ENCODE measurements at places on chromosomes 1 and 21.

- no peak for DNase-seq
Measured at GRCh38 chr1:161930064-161930463, 93.6 kb downstream of the OLFML2B start.

- DNase-seq, result no peak
Measured at GRCh38 chr1:173478094-173478674, 1.0 kb downstream of the PRDX6 start.

- peak; percentile 38 for DNase-seq
Measured at GRCh38 chr1:198929961-198930599, 291.2 kb downstream of the PTPRC start.

DNA sequence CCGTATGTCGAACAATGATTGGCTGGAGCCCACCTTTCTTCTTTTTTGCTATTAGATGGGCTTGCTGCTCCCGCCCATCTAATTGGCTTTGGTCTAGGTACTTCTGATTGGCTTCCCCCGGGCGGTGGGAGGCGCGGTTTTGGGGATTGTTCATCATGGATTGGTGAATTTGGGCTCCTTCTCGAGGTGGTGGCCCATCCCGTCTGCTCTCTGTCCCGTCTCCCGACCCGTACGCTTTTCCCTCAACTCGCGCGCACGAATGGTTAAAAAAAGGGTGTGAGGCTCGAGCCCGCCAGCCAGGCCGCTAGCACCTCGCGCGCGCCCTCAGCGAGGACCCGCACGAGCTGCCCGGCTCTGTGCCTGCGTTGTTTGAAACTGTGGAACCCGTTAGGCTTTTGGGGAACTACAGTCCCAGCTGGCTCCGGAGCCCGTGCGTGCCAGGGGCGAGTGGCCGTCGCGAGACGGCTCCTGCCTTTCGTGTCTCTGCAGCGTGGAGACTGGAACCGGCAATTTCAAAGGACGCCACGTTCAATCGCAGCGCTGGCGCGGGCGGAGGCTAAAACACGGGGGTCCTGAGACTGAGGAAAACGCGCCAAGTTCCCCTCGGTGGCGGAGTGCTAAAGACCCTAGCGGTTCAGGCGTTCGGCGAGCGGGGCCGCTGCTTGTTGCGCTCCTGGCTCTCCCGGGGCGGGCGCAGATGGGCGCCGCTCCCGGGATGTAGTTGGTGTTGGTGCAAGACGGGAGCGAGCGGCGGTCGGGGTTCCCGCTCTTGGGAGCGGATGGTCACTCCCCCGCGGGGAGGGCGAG lies at the start of gene USP1:
Gene USP1 (plus strand): TSS at position 584 of the 807 bp plus-strand sequence. CDS start 2,819 bp downstream, outside the sequence.
- DNase-seq, result peak; percentile 99

- DNase-seq, result no peak
Measured at GRCh38 chr1:180185971-180186645, 31.4 kb downstream of the QSOX1 start.

- peak; percentile 55 for DNase-seq
Measured at GRCh38 chr1:171420810-171421209, 64.5 kb upstream of the PRRC2C start.

GRCh38 chr1:21623410-21623961 lies 45.7 kb downstream of the RAP1GAP start:
- DNase-seq, result no peak

DNA sequence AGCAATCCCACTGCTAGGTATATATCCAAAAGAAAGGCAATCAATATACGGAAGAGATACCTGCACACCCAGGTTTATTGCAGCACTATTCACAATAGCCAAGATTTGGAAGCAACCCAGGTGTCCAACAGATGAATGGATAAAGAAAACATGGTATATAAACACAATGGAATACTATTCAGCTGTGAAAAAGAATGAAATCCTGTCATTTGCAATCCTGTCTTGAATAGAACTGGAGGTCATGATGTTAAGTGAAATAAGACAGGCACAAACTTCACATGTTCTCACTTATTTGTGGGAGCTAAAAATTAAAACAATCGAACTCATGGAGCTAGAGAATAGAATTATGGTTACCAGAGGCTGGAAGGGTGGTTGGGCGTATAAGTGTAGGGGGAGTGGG lies 101.0 kb downstream of the OSBPL9 start:
- DNase-seq, result no peak

- DNase-seq, result no peak
Measured at GRCh38 chr1:25927521-25928265, 21.5 kb upstream of the STMN1 start.

DNA sequence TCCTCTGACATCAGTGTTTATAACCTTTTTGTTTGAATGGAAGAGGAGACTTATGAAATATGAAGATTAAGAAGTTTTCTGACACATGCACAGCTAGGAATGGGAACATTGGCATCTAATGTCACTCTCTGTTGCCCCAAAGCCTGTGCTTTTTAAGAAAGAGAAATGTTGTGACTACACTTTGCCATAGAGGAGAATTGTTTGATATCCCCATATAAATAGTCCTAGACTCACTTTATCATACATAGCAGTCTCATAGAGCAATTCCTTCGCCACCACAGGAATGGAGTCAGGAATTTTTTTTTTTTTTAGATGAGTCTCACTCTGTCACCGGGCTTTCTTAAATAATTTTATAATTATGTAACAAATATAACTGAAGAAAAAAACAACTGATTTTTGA lies 1.5 kb downstream of the KRTAP21-3 start:
- no peak for DNase-seq

DNA sequence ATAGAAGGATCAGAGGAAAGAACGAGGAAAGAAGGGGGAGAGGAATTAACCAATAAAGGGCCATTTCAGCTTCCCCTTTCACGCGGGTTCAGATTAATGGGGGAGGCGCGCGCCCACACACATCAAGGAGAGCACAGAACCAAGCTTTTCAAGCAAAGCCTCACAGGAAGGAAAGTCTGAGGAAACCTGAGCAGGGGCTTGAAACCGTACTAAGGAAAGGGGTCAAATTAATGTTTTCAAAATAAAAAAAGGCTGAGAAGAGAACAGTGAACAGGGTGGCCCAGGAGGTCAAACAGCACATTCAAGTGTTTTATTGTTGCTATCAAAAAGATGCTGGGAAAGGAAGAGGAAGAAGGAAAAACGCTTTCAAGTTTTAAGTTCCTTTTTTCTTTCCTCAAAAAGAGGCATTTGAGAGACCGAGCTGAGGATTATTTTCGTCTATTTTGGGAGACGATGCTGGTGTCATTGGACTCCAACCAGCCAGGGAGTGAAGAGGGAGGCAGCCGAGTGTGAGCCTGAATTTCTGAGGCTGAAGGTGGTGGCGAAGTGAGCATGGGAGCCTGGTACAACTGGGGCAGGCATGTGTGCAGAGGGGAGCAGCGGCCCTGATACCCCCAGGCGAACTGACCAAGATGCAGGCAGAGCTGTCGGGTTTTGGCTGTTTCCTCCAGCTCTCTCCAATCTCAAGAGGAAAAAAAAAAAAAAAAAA lies 88.4 kb downstream of the PROX1 start:
- no peak for DNase-seq

DNA sequence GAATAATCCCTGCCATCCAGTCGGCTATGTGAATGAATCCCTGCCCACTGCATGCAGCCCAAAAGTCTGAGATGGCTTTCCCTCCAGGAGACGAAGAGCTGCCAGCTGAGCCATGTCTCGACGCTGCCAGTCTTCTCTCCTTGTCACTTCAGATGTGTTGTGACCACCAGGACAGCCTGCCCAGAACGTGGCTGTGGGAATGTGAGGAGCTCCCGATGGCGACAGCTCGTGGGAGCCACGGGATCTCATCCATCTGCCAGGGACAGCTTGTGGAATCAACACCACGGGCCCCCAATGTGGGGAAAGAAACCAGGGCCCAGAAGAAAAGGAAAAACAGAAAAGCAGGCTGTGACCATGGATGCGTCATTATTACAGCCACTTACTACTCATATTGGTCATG lies 67.2 kb downstream of the NFASC start:
- no peak for DNase-seq

DNA sequence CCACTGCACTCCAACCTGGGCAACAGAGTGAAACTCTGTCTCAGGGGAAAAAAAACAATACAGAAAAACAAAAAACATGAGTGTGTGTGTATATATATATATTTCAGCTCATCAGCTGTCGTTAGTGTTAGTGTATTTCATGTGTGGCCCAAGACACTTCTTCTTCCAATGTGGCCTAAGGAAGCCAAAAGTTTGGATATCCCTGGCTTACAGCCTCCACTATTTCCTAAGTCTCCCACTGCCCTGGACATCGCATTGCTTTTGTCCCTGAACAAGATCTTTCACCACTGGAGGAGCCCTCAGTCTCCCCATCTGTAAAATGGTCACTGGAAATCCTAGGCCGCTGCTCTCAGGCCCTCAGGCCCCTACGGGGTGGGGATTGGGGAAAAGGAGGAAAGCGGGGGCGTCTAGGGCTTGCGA lies 391 bp upstream of the LDLRAP1 start:
- no peak for DNase-seq

DNA sequence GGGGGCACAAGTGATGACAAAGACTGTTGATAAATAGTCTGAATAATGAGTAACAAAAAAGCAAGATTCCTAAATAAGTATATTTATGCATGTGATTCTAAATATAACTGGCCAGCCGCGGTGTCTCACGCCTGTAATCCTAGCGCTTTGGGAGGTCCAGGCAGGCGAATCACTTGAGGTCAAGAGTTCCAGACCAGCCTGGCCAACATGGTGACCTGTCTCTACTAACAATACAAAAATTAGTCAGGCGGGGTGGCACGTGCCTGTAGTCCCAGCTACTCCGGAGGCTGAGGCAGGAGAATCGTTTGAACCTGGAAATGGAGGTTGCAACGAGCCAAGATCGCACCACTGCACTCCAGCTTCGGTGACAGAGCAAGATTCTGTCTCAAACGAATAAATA lies 161.5 kb downstream of the TOMM20 start:
- no peak for DNase-seq

- DNase-seq, result no peak
Measured at GRCh38 chr1:243729956-243730355, 120.1 kb downstream of the AKT3 start.

DNA sequence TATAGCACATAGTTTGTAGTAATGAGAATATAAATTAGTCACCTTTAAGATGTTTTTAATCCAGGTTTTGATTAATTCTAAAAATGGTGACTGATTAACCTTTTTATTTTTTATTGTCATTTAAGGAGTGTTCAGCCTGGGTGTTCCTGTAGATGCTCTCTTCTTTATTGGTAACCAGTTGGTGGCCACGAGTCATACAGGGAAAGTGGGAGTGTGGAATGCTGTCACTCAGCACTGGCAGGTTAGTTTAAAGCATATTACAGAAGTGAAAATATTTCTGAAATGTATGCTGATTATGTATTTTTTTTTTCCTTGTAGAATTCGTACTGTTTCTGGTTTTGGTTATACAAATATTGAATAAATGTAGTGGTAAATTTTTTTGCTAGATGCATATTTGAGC lies 28.1 kb downstream of the KCTD3 start:
- no peak for DNase-seq

- no peak for DNase-seq
Measured at GRCh38 chr1:199279872-199280645, 641.2 kb downstream of the PTPRC start.

GRCh38 chr21:42579456-42580075 lies 65.9 kb downstream of the SLC37A1 start:
- no peak for DNase-seq

DNA sequence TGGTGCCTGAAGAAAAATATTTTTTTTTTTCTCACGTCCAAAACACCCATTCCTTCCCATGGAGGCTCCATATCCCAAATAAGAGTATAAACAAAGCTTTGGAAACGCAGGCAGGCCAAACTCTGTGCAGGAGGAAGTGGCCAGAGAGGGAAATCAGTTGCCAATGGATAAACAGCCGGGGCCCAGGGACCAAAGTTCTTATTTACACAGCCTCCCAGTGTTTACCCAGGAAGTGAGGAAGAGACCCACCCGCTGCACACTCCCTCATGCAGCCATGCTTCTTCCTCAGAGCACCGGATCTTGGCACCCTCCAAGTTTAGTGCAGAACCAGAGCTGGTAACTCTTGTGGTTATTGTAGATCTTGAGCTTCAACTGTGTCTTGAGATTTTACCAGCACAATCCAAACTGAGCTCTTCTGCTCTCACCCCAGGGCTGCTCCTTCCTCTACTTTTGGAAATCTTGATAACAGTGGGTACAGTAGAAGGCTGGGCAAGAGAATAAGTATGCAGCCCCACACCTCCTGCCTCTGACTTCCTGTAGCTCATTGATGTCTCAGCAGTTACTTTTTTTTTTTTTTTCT lies 14.2 kb downstream of the MARCKSL1 start:
- DNase-seq, result peak; percentile 45

- no peak for DNase-seq
Measured at GRCh38 chr1:38784452-38785284, 74.9 kb downstream of the RRAGC start.

DNA sequence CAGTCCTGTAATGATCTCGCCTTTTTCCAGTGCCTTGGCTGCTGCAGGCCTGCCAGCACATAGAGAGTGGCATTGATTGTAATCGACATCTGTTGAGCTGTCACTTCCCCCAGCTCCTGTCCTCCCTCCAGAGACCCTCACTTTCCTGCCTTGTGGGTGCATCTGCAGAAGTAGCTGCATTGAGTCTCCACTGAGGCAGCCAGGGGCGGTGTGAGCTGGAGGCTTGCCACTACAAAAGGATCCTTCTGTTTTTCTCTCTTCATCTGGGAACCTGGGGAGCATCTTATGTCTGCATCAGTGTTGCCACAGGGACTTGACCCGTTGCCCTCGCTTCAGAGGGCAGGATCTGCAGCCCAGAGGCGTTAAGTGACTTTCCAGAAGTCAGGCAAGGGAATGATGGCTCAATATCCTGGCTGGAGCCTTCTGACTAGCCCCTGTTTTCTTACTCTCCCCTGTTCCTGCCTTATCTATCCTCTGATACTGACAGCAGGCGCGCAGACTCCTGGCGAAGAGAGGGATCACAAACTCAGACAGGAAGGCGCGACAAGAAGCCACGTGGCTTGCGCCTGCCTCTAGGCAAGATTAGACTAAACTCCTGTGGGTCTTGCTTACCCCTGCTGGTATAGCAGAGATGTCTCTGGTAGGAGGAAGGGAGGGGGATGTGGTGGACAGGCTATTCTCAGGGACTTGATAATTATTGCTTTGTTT lies 13.3 kb upstream of the FMOD start:
- DNase-seq, result no peak

- DNase-seq, result no peak
Measured at GRCh38 chr1:3251807-3252428, 182.9 kb downstream of the PRDM16 start.

DNA sequence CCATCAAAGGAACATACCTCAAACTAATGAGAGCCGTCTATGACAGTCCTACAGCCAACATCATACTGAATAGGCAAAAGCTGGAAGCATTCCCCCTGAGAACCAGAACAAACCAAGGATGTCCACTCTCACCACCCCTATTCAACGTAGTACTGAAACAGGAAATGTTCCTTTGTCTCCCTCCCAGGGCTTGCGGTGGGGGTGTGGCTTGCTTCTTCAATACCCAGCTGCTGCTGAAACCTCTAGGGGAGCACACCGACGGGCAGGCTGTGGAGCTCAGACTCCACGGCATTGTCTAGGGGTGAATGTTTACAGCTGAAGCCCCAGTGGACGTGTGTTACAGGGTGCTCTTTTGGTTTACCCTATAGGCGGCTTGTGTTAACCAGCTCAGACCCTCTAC lies 30.5 kb upstream of the B3GALT2 start:
- DNase-seq, result no peak
